ENCODE measurements at places on chromosomes 6 and 20.

GRCh38 chr20:17935186-17935585 lies 33.4 kb downstream of the SNX5 start:
- DNase-seq: no peak

DNA sequence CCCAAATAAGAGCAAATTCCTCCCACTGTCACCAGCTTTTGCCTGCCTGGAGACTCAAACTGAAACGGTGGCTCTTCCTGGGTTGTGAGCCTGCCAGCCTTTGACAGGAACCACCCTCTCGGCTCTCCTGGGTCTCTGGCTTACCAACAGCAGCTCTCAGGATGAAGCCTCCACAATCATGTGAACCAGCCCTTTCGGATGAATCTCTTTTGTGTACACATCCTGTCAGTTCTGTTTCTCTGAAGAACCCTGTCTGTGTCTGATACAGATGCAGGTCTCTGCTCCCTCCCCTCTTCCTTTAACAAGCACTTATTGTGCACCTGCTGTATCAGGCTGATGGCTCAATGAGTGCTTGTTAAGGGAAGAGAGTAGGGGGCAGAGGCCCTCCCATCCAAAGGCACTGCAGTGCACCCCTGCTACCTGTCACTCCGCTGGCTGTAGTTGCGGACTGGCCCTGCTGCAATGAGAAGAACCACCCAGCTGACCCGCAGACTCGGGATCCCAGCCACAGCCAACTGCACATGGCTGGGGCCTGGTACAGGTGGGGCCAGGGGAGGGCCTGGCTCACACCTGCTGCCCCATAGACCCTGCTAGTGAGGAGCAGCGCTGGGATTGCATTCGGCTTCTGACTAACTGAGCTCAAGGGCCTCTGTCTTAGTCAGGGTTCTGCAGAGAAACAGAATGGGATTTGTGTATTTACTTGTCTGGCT lies 120.1 kb upstream of the PMEPA1 start:
- DNase-seq: no peak

GRCh38 chr20:60481743-60482133 lies 523.5 kb downstream of the CDH26 start:
- no peak for DNase-seq

GRCh38 chr20:38937978-38938473 lies 11.8 kb downstream of the FAM83D start:
- DNase-seq: no peak

GRCh38 chr20:34316196-34316814 lies 13.2 kb upstream of the AHCY start:
- no peak for DNase-seq

DNA sequence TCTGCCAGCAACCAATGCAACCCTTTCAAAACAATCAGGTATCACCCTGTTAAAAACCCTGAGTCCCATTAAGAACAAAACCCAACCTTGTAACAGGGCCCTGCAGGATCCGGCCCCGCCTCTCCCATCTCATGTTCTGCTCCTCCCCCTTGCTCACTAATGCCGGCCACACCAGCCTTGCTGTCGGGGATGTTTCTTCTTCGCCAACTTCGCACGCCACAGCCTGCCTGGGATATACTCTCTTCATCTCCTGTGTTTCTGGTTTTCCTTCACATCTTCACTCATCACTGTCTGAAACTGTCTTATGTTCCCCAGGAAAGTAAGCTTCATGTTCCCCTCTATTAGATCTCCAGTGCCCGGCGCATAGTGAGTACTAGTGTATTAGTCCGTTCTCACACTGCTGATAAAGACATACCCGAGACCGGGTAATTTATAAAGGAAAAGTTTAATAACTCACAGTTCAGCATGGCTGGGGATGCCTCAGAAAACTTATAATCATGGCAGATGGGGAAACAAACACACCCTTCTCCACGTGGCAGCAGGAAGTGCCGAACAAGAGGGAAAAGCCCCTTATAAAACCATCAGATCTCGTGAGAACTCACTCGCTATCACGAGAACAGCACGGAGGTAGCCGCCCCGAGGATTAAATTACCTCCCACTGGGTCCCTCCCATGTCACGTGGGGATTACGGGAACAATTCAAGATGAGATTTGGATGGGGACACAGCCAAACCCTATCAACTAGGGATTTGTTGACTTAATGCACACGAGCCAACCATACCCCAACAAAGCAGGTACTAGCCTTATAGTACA lies 5.1 kb downstream of the TP53RK start:
- DNase-seq: no peak

- DNase-seq: no peak
These were observed 46.9 kb downstream of the PCSK2 start for GRCh38 chr20:17273717-17274116.

Measured in anterior cingulate cortex (tissue), 58 donors.